CD8-positive, alpha-beta memory T cell (primary cell): ENCODE measurements at places on chromosomes 16 and 17. TPM values are rescaled to one million over a fixed set of nuclear protein-coding genes. Genes with fewer than 3 reads are reported as not detected.

GRCh38 chr17:69170377-69170776 is 28.7 kb upstream of the ABCA6 start:
- DNase-seq: no peak

DNA sequence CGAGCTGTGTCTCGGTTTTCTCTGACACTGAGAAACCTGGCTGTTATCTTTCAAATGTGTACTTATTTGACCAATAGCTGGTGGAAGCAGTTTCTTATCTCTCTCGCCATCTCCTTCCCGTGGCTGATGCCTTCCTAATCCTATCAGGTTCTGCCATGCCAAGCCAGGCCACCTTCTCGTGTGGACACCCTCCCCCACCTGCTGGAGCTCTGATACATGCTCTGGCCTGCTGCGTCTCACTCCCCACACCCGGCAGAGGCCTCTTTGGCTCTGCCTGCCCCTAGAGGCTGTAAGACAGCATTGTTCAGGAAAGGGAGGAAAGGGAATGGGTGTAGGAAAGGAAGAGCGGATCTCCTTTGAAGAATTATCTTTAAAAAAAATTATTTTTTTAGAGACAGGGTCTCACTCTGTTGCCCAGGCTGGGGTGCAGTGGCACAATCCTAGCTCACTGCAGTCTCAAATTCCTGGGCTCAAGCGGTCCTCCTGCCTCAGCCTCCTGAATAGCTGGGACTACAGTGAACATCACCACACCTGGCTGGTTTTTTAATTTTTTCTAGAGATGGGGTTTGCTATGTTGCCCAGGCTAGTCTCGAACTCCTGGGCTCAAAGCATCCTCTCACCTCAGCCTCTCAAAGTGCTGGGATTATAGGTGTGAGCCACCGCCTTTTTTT is 7.5 kb upstream of the ARMC5 start:
- DNase-seq: no peak

Gene TEKT1
- total RNA-seq: not detected

DNA sequence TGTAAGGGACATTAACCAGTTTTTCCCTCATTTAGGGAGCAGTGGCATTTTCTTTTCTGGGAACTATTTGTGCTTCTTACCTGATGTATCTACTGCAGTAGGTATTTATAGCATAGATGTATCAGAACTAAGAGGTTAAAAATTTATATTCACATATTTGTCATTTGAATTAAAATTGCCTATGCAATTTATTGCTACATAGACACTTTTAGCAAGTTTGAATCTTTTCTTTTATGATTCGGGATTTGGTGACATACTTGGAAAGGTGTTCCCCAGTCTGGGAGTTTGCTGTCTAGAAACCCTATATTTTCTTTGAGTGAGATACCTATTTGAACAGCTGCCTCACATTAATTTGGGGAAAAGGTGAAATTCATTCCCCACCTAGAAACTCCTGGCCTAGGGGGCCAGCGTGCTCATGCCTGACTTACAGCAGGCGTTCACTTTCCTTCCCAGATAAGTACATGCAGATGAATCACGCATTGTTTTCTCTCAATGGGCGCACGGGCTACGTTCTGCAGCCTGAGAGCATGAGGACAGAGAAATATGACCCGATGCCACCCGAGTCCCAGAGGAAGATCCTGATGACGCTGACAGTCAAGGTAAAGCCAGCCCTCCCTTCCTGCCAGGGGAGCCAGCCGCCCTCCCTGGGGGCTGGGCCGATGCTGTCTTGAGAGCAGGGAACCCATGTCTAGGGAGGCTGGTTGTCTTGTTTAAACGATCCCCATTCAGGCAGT is 73.8 kb downstream of the SDR42E1 start:
- no peak for DNase-seq

GRCh38 chr16:24132048-24132796 is 123.9 kb upstream of the CACNG3 start:
- DNase-seq: no peak

Gene TLCD3B
- total RNA-seq: 0.84 TPM

DNA sequence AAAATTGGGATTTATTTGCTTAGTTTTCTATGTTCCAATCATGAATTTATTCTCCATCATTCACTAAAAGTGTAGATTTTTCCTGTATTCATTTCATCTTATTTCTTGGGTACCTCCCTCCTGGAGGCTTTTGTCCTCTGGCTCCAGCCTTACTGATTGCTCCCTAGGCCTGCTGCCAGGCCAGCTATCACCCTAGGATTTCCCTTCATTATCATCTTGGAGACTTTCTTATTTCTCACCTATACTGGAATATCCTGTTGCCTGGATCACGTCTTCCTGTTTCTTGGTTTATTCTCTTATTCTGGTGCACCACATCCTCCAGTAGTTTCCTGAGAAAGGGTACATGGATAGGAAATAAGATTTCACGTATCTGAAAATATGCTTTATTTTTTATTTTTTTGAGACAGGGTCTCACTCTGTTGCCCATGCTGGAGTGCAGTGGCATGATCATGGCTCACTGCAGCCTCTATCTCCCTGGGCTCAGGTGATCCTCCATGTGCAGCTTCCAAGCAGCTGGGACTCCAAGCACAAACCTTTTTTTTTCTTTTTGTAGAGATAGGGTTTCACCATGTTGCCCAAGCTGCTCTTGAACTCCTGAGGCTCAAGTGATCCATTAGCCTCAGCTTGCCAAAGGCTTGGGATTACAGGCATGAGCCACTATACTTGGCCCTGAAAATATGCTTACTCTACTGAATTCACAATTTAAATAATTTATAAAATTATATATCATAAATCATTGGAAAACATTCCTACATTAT is 13.3 kb upstream of the KPNB1 start:
- DNase-seq: no peak

Gene PRCD
- total RNA-seq: 0.38 TPM
